Vagina (tissue), 2 donors: ENCODE measurements at places on chromosomes 6 and 20.

DNA sequence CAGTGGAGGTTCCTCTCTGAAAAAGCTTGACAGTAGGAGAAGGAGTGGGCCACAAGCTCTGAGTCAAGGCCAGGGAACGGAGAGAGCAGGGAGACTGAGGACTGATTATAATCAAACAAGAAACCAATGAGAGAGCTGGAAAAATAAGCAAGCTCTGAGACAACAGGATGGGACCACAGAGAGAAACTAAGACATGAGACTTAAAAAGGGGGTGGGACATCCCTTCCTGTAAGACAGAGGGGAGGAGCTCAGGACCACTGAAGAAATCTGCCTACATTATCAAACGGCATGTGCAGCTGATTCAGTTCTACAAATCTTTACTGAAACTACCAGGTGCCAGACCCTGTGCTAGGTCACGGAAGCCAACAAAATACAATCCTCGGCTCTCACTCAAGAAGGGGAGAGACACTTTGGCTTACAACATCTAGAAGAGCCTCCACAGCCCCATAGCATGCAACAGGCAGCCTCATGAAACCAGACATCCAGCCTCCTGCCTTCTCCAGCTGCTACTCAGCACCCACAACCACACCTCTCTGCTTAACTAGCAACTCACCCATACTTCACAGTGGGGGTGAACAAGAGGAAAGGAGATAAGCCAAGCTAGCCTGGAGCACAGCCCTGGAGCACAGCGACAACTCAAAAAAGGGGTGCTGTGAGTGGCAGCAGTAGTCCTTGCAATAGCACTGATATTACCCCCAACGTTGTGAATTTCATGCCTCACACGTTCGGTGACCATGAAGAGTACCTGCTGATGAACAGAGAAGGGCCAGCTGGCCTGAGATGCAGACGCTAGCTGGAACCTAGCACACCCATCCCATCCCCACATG, 39.1 kb upstream of the ANKRD60 start:
- no peak for DNase-seq

DNA sequence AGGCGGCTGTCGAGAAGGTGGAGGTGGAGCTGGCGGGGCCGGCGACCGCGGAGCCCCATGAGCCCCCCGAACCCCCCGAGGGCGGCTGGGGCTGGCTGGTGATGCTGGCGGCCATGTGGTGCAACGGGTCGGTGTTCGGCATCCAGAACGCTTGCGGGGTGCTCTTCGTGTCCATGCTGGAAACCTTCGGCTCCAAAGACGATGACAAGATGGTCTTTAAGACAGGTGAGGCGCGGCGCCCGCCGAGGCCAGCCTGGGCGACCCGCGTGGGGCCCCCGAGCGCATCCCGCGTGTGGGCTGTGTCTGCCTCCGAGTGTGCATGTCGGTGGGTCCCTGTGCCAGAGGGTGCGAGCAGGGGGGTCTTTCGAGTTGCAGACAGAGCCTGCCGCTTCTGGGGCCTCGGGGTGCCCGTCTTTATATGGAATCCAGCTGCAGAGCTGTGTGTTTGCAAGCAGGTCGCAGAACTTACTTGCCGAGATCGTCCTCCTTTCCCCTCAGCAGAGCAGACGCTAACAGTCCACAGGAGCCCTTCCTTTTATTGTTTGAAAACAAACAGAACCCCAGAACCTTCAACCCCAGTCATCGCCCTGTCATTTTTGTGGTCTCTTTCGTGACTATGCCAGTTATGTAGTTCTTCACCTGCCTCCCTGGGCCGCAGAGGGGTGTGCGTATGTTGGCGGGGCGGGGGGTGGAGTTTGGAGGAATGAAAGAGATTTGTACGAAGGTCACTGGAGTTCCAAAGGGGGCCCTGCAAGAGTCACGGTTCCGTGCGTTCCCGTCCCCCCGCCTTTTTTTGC, 766 bp downstream of the SLC16A10 start:
- DNase-seq = no peak

- DNase-seq = no peak
Measured at GRCh38 chr20:1900321-1900801, 5.2 kb downstream of the SIRPA start.

DNA sequence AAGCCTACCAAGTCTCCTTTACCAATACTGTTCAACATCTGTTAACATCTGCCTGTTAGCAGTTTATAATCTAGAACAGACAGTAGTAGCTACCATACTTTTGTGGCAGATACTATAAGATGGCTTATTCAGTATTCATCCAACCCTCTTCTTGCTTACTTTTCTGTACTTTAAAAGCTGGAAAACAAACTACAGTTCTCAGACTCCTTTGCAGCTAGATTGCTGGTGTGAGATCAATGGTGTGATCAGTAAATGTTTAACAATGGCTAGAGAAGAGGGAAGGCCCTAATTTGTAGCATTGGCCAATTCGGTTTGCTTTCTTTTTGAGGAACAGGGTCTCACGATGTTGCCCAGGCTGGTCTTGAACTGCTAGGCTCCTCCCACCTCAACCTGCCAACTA, 3.5 kb upstream of the REV3L start:
- no peak for DNase-seq

DNA sequence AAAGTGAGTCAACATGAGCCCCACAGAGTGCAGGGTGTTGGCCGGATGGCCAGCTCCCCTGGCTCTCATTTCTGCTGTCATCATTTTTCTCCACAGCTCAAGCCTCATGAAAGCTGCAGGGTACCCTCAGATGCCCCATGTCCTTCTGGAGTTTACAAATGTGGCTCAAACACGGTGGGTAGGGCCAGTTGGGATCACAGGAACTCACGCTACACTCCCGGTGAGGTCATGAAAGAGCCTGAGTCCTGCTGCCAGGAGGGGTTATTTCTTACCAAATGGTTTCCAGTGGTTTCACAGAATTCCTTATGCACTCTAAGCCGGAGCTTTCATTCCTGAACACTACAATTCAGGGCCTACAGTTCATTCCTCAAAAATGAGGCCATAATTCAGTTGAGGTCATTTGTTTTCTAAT, 78.7 kb downstream of the TMEM170B start:
- DNase-seq = no peak

DNA sequence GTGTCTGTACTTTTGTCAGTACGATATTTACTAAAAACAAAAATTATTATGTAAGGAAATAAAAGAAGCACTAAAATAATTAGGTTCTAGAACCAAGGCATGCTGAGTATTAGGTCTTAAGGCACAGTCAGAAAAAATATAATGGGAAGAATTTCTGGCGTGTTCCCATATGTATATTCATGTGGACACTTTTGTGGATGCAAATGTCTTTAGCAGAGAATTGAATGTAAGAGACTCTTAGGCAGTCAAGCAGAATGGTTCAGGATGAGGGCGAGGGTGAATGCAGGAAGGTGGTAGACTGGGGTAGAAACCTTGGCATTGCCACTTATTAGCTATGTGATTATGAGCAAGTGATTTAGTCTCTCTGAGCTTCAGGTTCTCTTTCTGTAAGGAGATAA, 71.5 kb downstream of the SASH1 start:
- DNase-seq = no peak
